ENCODE measurements at places on chromosomes 13 and 19.
A peak's percentile ranks its signal among the peaks of the same experiment; 100 is the strongest.

- no peak for DNase-seq
These were observed 786.2 kb downstream of the PCDH9 start for GRCh38 chr13:66443926-66444325.

DNA sequence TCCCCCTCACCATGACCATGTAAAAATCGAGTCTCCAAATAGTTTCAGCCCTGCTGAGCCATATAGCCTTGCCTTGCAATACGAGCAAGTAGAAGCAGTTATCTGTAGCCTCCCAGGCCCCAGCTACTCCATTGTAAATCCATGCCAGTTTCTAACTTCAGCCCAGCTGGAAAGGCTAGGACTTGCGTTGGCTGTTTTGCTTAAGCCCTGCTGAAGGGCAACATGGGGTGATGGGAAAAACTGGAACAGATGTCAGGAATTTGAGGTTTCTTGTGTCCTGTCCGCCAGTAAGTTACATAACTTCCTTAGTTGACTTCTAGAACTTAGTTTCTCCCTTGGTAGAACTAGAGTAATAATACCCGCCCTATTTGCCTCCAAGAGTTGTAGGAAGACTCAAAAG is 216.0 kb upstream of the SERP2 start:
- no peak for DNase-seq

DNA sequence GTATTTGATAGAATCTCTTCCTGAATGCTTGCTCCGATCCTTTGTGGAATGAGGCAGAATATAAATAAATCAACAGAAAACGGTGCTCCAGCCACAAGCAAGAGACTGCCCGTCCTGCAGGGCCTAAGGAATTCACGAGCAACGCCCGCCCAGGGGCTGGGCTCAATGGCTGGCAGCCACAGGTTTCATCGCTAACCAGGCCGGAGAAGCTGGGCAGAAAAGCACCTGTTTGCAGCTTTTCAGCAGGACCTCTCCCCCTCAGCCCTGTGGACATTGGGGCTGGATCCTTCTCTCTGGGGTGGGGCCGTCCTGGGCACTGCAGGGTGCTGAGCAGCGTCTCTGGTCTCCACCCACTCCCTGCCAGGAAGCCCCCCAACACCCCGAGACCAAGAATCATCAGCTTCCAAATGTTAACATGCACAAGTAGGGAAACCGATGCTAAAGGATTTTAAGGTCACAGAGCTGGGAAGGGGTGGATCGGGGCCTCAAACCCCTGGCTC is 102.5 kb downstream of the GADD45B start:
- DNase-seq = peak; percentile 76

- no peak for DNase-seq
These were observed 6.3 kb upstream of the RPS19 start for GRCh38 chr19:41853768-41854167.
